Posterior vena cava (tissue), 2 donors: ENCODE measurements at places on chromosomes 7 and 10. TPM values are rescaled to one million over a fixed set of nuclear protein-coding genes. Genes with fewer than 3 reads are reported as not detected.
A peak's percentile ranks its signal among the peaks of the same experiment; 100 is the strongest.

DNA sequence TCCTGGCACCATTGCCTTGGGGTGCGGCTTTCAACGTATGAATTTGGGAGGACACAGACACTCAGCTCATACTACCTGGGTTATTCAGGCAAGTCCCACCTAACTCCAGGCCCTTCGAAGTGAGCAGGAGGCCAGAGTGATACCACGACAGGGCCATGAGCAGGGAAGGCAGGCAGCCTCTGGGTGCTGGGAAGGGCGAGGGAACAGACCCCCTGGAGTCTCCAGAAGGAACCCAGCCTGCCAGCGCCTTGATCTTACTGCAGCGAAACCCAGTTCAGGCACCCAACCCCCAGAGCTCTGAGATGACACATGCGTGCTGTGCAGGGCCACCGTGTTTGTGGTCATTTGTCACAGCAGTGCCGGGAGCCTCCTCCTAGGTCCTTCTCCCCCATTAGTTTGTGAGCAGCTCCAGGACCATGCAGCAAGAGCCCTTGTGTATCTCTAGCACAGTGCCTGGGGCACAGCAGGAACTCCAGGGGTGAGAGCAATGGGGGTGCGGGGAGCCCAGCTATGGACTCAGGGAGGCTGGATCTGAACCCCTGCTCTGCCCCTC is 7.7 kb upstream of the INSIG1 start:
- DNase-seq = no peak

DNA sequence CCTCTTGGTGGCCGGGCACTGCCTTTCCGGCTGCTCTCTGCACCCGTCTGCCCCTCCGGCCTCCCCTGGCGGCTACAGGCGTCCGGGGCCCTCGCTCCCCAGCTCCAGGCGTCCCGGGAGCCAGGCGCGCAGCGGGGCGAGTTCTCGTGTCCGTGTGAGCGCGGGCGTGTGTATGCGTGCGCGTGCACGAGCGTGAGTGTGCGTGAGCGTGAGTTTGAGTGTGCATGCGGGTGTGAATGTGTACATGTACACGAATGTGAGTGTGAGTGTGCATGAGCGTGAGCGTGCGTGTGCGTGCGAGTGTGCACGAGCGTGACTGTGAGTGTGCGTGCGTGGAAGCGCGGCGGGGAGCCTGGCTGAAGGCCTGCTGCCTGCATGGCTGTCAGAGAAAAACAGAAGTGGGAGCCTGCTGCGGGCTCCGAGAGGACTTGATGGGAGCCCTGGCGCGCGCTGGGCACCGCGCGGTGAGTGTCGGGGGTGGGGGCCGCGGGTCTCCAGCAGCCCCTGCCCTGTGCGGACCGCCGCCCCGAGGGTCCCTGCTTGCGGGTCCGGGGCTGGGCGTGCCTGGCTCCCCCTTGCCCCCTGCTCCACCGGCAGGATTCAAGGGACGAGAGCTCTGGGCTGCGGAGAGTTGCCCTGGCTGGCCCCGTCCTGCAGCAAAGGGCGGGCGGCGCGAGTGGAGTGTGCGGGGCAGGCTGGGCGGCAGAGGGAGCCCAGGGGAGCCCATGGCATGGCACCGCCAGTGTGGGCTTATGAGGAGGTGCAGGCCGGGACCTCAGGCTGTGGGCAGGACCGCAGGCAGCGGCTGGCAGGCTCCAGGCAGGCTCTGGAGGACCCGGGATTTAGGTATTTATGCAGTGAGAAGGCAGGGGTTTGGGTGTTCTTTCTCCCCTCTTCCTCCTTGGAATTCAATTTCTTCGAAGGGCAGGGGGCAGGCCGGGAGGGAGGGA is 75.8 kb upstream of the EN2 start:
- no peak for DNase-seq

- no peak for DNase-seq
Measured at GRCh38 chr10:111126077-111126476, 49.2 kb downstream of the ADRA2A start.

Gene UBE2D4
- 23.7 TPM for total RNA-seq

Gene MMD2
- not detected for total RNA-seq

- no peak for DNase-seq
Measured at GRCh38 chr10:456486-456885, 233.0 kb downstream of the DIP2C start.

GRCh38 chr7:101688183-101688831 is 59.2 kb upstream of the MYL10 start:
- DNase-seq = peak; percentile 95

Gene WAPL
- 30.2 TPM for total RNA-seq

Gene NUTM2D
- total RNA-seq = 4.6 TPM

Gene C10orf62
- 0.19 TPM for total RNA-seq

Gene HTR5A
- not detected for total RNA-seq

DNA sequence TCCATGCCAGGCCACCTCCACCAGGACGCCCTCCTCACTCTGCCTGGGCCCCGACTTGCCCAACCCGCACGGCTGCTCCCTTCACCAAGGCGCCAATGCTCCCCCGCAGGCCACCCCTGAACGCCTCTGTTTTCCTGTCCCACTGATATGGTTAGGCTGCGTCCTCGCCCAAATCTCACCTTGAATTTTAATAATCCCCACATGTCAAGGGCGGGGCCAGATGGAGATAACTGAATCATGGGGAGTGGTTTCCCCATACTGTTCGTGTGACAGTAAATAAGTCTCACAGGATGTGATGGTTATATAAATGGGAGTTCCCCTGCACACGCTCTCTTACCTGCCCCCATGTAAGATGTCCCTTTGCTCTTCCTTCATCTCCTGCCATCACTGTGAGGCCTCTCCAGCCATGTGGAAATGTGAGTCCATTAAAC is 29.8 kb downstream of the RSU1 start:
- DNase-seq = no peak

Gene ZNF736
- 15.7 TPM for total RNA-seq

Gene STRIP2
- total RNA-seq = 0.28 TPM

DNA sequence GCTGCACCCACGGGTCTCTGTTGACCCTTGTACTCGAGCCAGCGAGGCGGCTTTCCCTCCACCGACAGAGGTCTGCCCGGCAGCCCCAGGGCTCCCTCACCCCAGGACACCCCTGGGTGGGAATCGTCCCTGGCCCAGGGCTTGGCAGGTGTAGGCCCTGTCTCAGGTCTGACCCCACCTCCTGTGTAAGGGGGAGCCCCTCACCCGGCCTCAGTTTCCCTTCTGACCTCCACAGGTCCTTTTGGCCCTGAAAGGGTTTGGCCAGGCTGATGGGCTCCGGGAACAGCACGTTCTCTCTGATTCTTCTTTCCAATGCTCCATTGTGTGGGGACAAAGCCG is 25.0 kb upstream of the ELFN1 start:
- no peak for DNase-seq

DNA sequence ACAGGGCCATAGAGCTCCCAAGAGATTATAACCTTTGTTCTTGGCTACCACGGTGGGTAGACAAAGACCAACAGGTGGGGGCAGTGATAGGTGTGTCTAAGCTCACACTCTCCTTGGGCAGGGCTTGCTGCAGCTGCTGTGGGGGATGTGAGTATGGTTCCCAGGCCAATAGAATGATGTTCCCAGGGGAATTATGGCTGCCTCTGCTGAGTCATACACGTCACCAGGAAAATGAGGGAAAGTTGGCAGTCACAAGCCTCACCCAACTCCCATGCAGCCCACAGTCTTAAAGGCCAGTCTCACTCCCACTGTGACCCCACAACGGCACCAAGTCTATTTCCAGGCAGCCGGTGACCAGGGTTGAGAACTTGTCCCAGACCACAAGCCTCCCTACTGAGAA is 453.4 kb upstream of the PODXL start:
- no peak for DNase-seq

Gene NEBL
- total RNA-seq = 3.1 TPM

Gene LEP
- total RNA-seq = 1.5 TPM

Gene CACNA2D1
- total RNA-seq = 39.1 TPM

DNA sequence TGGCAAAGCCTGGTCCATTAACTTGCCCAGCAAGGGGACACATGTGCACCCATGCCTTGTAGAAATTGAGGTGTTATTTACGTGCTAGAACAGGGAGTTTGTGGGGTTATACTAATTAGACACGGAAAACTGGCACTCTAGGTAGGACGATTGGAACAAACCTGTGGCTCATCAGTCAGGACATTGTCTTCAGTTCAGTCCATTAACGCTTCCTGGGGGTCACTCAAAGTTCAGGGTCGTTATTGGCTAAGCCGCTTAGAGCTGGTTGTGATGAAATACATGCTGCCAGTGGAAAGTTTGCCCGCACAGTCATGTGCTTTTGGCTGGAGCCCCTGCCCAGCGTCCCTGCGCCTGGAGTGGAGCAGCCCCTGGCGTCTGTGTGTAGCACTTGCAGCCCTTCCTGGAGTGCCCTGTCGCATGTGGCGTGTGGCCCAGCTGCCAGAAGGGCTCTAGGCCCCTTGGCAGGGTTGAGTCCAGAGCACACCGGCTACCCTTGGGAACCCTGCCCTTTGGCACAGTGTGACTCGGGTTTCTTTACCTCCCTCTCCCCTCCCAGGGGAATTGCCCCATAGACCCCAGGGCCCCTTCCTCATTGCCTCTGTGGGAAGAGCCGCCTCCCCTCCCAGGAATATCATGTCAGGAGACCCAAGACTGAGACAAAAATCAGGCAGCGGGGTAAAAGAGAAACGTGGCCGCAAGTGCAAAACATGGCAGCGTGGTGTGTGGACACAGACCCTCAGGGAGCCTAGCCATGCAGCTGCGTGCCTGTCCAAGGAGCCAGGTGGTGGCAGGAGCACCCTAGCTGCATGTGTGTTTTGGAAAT is 9.8 kb downstream of the ZNF775 start:
- peak; percentile 86 for DNase-seq

Gene THNSL1
- total RNA-seq = 1.9 TPM

- peak; percentile 31 for DNase-seq
Measured at GRCh38 chr10:48444266-48444665, 137.8 kb downstream of the MAPK8 start.

DNA sequence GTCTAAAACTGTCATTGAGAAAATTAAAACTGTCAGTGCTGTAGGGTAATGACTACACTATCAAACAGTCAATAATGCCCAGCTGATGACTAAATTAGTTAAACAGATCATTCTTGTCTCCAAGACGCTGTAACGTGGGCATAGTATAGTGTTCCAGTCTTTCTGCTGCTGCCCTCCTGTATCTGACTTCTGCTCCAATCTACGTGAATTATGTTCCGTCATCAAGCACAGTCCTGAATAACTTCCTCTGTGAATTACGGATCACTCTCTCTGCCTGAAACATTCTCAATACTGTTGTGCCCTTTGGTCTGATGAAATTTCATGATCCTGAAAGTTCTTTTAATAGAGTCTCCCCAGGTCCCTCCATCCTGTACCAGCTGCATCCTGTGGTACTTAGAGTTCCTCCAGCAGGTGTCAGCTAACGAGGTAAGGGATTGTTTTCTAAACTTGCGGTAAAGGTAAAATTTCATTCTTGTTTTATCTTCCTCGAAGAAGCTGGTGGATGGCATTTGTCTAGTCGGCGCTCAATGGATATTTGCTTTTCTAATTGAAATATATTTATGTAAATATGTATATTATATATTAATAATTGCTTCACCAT is 393.5 kb upstream of the ADARB2 start:
- DNase-seq = no peak

Gene ZNF488
- total RNA-seq = not detected

GRCh38 chr7:140541513-140542227 is 62.4 kb upstream of the MKRN1 start:
- no peak for DNase-seq

DNA sequence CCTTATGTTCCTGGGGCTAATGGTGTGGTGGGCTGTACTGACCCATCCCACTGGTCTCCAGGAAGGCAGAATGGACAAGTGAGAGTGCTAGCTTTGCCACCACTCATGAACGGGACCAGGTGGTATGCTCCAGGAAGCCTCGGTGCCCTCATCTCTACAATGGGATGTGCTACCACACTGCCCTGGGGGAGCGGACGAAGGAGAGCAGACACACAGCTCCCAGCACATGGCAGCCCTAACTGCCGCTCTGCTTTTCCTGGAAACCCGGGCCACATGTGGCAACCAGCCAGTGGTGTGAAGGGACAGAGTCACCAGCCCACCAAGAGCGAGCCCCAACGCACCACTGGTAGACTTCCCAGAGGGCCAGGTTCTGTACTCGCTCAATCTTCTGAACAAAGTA is 35.8 kb downstream of the PARP12 start:
- no peak for DNase-seq

Gene TMEM270
- not detected for total RNA-seq

DNA sequence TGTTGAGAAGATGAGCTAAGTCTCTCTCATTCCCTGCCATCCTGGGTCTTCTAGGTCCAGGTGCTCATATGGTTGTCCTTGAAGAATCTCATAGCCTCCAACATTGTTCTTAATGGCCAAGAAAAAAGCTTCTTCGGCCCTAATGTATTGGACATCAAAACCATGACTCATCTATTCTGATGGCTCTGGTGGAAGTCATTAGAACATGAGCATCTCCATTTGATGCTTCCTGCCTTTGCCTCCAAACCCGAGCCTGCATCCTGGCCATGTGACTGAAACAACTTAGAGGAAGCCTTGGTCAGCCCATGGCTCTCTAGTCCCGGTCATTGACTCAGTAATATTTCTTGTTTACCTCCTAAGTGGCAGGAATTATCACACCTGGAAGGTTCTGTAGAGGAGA is 264.1 kb upstream of the FZD8 start:
- DNase-seq = no peak

Gene CFAP70
- 1.6 TPM for total RNA-seq

- DNase-seq = no peak
Measured at GRCh38 chr7:25994433-25994994, 157.5 kb upstream of the NFE2L3 start.

Gene VWA2
- total RNA-seq = not detected

DNA sequence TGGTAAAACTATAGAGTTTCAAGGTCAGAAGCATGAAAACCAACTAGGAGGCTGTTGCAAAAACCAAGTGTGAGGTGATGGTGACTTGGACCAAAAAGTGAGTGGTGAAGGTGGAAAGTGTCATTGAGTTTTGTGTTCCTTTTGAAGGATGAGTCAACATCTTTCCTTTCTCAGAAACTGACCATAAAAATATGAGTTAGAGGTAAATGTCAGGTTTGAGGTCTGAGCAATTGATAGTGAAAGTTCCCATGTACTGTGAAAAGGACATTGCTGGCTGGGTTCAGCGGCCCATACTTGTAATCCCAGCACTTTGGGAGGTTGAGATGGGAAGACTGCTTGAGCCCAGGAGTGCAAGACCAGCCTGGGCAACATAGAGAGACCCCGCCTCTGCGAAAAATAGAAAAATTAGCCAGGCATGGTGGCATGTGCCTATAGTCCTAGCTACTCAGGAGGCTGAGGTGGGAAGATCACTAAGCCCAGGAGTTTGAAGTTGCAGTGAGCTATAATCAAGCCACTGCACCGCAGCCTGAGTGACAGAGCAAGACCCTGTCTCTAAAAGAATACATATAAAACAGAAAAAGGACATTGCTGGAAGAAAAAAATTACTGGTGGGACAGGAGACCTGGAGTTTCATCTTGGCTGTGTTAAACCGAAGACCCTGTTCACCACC is 89.3 kb upstream of the ARID5B start:
- DNase-seq = no peak

DNA sequence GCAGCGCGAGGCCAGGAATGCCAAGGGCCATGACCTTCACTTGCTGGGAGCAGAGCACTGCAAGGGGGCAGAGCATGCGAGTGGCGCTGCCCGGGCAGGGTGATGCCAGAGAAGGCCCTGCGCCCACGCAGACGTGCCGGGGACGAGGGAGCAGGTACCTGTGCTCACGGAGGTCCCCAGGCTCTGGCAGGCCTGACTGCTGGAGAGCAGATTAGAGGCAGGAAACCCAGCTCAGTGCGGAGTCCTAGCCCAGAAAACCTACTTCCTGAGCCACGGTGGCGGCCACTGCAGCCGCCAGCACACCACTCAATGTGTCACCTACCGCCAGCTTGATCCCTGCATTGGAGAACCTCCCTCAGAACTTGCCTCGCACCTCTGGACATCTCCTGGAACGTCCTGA is 148.4 kb downstream of the MAD1L1 start:
- DNase-seq = no peak
